ENCODE measurements at places on chromosomes 2 and 18. TPM values are rescaled to one million over a fixed set of nuclear protein-coding genes. Genes with fewer than 3 reads are reported as not detected.

Gene POTEJ
- not detected for total RNA-seq

Gene C1GALT1C1L
- total RNA-seq, result 1.3 TPM

Gene PRKAG3
- not detected for total RNA-seq

Gene STARD6
- total RNA-seq, result not detected

GRCh38 chr2:54510916-54511315 lies 54.8 kb downstream of the SPTBN1 start:
- DNase-seq, result no peak

DNA sequence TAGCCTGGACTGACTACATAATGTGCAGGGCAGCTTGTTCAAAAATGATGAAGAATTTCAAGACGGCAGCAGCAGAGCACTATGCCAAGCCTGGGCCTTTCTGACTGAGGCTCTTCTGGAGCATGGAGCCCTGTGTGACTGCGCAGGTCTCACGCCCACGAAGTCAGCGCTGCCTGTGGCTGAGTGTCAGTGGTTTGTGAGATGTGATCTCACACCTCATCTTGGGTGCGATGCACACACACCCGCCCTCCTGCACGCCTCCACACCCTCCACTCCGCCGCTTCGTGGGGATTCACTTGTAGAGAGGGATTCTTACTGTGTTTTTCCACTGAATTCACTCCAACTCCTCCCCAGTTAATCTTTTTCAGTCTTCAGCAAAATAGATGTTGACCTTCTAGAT lies 103.9 kb downstream of the VIT start:
- DNase-seq, result no peak

Measured in fibroblast of villous mesenchyme (primary cell).